Placental pericyte (primary cell): ENCODE measurements at places on chromosomes 5 and 9. TPM values are rescaled to one million over a fixed set of nuclear protein-coding genes. Genes with fewer than 3 reads are reported as not detected.

ISOC1 gene
- 23.6 and 24.9 TPM in 2 replicates for total RNA-seq

SPINK13 gene
- not detected in 2 replicates for total RNA-seq

ANKRD20A1 gene
- total RNA-seq: not detected in 2 replicates

DAB2IP gene
- total RNA-seq: 26.3 and 27.1 TPM in 2 replicates

ZNF883 gene
- under 0.01 and 0.22 TPM in 2 replicates for total RNA-seq

LIFR gene
- total RNA-seq: 20.3 and 105 TPM in 2 replicates

FRRS1L gene
- total RNA-seq: not detected in 2 replicates

PJA2 gene
- 97.2 and 156 TPM in 2 replicates for total RNA-seq

NEUROG1 gene
- total RNA-seq: not detected in 2 replicates

WDR31 gene
- 0.43 and 1.3 TPM in 2 replicates for total RNA-seq

CSNK1G3 gene
- 64.8 and 70.2 TPM in 2 replicates for total RNA-seq

SPATA31A6 gene
- total RNA-seq: not detected in 2 replicates

FCN1 gene
- not detected in 2 replicates for total RNA-seq

TXNDC8 gene
- not detected in 2 replicates for total RNA-seq

SLC6A19 gene
- total RNA-seq: not detected in 2 replicates

RFESD gene
- total RNA-seq: 1.0 and 2.0 TPM in 2 replicates

CDC14B gene
- 11.7 and 12.7 TPM in 2 replicates for total RNA-seq

SPINK7 gene
- not detected in 2 replicates for total RNA-seq

PLK2 gene
- total RNA-seq: 236 and 325 TPM in 2 replicates

KIF20A gene
- total RNA-seq: 0.66 and 67.7 TPM in 2 replicates

GFPT2 gene
- total RNA-seq: 79.0 and 169 TPM in 2 replicates

LRRC26 gene
- not detected in 2 replicates for total RNA-seq

LRRC19 gene
- not detected in 2 replicates for total RNA-seq

DCTN4 gene
- total RNA-seq: 53.2 and 64.0 TPM in 2 replicates

IL13 gene
- not detected in 2 replicates for total RNA-seq

RGS7BP gene
- not detected in 2 replicates for total RNA-seq

FOXE1 gene
- total RNA-seq: 0.14 and 0.22 TPM in 2 replicates

TLR4 gene
- total RNA-seq: 2.0 and 6.3 TPM in 2 replicates

ENTREP1 gene
- 0.14 and 0.22 TPM in 2 replicates for total RNA-seq

LOX gene
- 92.5 and 218 TPM in 2 replicates for total RNA-seq

ABLIM3 gene
- total RNA-seq: 18.6 and 71.4 TPM in 2 replicates
